Bronchial epithelial cell (primary cell): ENCODE measurements at places on chromosomes 12 and 14. TPM values are rescaled to one million over a fixed set of nuclear protein-coding genes. Genes with fewer than 3 reads are reported as not detected.

- no peak for DNase-seq
Observed at GRCh38 chr14:76597387-76597786, 163.9 kb upstream of the VASH1 start.

GRCh38 chr12:14369311-14369710 lies 3.8 kb downstream of the ATF7IP start:
- DNase-seq, result no peak

DNA sequence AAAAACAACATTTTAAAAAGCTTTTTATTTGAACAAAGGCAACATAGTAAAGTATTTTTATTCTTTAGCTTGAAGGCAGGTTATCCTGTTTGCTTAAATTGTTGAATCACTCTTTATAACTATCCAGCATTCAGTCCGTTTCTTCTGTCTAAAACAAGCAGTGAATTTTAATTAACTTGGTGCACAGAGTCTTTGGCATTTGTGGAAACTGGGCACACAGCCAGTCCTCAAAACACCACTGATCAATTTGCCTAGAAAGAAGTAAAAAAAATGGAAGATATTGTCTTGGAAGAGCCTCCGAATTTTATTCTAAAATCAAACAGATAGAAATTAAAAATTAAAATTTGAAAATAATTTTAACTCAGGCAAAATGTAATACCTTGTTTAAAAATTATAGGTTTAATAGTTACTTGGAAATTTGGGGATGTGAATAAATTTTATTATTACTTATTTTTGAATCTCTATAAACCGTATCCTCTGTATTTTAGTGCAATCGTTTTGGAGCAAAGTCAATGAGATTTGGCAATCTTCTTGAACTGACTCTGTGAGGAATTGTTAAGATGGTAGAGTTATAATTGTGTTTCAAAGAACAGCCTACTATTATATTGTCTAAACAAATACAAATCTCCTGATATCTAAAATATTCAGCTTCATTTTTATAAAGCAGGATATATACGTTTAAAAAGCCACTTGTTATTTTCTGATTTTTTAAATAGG lies 927.0 kb downstream of the SLC16A7 start:
- no peak for DNase-seq

- no peak for DNase-seq
Observed at GRCh38 chr12:16118586-16118985, 158.9 kb downstream of the SLC15A5 start.

DNA sequence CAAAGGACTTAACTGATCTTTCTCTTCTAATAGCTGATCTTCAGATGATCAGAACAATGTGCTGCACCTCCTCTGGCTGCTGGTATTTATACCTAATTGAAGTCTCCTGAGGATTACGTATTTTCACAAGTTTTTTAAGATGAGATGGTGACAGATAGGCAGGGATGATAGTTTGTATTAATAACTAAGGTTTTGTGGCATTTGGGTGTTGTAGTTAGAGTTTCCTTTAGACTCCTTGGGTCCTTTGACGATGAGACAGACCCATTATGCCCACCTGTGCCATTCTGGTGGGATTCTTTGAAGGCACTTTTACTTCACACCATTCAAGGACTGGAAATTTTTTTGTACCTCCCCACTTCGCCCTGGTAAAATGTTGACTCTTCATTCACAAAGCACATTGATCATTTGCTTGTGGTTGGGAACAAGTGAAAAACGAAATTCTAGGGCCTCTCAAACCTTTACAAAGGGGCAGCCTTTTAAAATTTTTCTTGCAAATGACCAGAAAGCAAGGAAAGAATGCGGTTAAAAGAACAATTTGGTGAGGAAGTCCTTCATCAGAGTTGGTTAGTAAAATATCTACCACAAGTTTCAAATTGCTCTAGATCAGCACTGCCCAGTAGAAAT lies at the start of gene IFNG:
TSS of gene IFNG (minus strand) at position 60 of the 624 bp plus-strand sequence. CDS start 125 bp downstream, outside the sequence.
- DNase-seq, result no peak

DNA sequence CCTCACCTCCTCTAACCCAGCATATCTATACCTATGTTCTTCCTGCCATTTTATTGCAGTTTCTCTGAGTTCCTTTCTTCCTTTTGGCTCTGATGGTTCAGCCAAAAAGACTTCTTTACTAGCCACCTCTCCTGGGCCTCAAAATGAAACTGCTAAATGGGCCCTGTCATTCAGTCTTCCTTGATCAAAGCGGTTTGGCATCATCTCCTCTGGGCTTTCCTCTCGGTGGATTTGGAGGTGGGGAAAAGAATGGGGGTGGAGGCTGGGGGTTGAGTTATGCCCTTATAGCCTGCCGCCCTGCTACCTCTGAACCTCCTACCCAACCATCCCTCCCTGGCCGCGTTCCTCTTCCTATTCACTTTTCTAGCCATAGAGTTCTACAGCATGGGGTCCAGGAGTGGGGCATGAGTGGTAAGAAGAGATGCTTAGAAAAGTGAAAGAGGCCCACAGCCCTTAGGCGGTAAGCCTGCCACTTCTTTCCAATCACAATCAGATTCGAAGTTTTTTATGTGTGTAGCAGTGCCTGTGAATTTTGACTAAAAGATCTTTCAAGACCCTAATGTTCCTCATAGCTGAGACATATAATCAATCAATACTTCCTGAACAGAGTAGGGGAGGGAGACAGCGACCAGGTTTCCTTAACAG lies 2.5 kb downstream of the AJUBA start:
- peak; percentile 78 for DNase-seq

GRCh38 chr12:64998371-64999147 lies 122.5 kb downstream of the WIF1 start:
- DNase-seq, result peak; percentile 91

TBX5 gene
- total RNA-seq, result not detected in 2 replicates
